ENCODE measurements at places on chromosomes 12 and 14.

DNA sequence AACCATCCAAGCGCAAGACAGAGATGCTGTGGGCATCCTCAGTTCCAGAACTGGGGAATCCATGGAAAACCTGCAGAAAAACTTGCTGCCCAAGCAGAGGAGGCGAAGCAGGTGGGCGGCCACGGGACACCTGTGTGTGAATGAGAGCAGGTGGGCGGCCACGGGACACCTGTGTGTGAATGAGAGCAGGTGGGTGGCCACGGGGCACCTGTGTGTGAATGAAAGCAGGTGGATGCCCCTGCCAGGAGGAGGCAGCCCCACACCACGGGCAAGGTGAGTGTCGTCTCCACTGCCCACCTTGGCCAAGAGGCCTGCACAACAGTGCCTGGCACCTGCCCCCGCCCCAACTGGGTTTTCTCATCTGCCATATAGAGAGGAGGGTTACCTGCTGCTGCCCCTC, 59.2 kb downstream of the GSC start:
- no peak for DNase-seq

- no peak for DNase-seq
Measured at GRCh38 chr12:10690906-10691305, 17.1 kb upstream of the STYK1 start.

- DNase-seq = no peak
Measured at GRCh38 chr12:46468160-46468559, 95.6 kb upstream of the SLC38A2 start.

- no peak for DNase-seq
Measured at GRCh38 chr12:66589095-66589494, 89.8 kb downstream of the GRIP1 start.

- no peak for DNase-seq
Measured at GRCh38 chr12:57231276-57232021, 1.9 kb downstream of the SHMT2 start.

DNA sequence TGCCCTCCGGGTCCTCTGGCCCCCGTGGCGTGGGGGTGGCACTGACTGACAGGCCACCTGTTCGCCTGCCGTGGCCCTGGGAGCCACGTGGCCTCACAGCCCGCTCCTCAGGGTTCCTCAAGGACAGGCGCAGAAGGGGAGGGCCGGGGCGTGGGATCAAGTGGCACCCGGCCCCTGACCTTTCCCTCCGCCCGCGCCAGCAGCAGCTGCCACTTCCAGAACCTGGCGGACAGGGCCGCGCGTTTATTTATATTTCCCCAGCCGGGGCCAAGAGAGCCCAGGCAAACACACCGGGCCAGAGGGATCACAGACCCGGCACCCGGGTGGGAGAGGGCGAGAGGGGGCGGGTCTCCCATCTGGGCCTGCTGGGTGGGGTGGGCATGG, 92.6 kb downstream of the RFLNA start:
- DNase-seq = no peak

DNA sequence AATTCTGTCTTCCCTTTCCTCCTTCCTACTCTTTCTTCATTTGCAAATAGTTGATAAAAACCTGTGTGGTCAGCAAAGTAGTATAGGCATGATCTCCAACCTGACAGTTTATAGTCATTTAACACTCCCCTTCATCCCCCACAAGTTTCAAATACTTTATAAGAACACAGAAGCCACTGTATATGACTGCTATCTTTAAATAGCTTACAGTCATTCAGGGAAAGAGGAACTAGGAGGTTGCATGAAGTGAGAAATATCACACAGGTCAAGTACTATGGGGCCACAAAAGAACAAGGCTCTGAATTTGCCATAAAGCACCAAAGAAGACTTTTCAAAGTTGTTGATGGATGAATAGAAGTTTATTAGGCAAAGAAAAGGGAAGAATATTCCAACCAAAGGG, 431.3 kb downstream of the NPAS3 start:
- no peak for DNase-seq

DNA sequence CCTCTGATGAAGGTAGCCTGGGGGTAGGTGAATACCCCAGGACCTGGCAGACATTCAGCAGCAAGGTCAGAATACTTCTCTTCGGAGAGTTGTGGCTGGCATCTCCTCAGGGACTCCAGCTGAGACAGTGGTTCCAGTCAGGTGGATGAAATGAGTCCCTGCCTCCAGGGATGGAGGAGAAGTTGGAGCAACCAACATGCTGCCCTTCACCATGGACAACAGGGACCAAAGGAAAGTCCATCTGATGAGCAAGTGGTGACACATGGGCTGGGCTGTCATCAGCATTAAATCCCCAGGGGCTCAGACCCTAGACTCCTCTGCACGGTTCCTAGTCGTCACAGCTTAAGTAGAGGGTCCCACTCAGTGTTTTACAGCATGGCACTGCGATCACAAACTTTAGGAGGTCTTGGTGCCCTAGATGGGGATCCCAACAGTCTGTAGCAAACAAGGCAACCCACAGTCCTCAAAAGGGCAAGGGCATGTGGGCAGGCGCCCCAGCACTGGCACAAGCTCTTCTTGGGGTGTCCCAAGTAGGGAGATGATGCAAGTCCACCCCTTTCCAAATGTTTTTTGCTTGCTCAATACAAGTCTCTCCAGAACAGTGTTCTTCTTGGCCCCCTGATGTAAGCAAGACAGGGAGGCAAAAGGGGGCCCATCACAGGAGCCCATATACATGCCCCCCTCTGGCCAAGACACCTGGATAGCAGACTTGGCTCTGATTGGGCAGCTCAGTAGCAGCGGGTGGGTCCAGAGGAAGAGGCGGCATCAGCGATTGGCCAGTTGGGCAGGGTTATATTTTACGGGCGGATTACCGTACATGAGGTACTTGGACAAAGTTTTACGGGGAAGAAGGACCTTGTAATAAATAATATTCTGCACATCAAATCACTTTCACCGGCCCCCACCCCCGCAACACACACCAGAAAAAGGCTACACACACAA, 10.8 kb upstream of the CDH24 start:
- DNase-seq = no peak

DNA sequence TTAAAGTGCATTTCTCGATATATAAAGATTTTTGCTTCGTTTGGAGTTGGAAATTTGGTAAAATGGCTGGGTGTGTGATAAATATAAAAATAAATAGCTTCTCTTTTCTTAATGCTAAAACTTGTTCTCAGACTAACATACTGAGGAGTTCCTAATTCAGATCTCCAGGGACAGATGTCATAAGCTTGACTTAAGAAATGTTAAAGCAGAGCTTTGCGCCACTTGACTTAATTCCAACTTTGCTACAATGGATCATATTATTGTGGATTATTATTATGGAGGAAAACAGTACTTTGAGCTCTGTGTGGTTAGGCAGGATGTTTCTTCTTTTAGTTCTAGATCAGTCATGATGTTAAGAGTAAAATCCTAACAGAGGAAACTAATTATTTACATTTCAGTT, 33.8 kb downstream of the GNG2 start:
- no peak for DNase-seq

DNA sequence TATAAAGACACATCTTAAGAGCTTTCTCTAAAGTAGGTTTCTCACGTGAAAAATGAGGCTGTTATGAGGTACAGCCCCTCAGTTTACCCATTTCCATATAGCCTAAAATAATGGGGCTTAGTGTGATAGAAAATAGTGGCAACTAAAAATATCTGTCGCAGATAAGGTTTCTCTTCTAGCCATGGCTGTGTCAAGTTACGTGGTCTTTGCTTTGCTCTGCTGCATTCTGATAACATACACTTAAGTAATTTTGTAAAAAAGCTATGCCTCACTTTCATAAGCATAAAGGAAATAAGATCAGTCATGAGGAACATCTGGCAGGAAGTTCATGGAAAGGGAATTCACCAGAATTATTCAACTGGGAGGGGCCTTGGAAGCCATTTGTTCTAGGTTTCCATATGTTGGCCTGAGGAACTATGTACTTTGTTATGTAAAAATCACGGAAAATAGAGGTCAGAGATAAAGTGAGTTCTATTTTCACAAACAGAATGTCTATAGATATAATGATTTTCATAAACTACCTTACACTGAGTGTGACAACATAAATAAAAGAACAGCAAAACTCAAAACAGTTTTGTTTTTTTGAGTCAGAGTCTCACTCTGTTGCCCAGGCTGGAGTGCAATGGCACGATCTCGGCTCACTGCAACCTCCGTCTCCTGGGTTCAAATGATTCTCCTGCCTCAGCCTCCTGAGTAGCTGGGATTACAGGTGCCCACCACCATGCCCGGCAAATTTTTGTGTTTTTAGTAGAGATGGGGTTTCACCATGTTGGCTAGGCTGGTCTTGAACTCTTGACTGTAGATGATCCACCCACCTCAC, 195.6 kb upstream of the KRR1 start:
- DNase-seq = no peak

- DNase-seq = no peak
Measured at GRCh38 chr14:86357119-86357518, 827.2 kb downstream of the FLRT2 start.

- peak; percentile 14 for DNase-seq
Measured at GRCh38 chr12:47870175-47870781, 34.5 kb downstream of the VDR start.

DNA sequence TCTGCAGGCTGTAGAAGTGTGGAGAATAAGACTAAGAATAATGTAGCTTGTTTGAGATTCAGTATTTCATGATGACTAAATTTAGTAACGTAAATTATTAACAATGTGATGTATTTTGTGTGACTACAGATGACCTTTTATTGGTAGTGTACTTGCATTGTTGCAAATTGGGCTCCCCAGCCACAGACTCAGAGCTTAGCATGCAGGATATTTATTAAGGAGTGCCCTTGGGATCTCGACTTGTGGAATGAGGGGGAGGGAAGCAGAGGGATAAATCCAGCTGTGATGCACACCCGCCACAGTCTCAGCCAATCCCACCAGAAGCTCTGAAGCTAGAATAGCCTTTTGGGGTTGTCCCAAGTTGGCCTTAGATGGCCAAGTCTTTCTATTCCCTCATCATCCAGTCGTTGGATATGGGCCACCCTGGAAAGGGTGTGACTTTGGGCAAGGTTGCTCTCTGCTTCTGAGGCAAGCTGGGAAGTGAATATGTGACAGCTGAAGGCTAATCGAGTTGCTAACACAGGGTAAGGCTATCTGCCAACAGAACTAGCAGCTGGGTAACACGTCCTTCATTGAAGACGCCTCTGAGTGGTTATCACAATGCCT, 42.1 kb upstream of the USP44 start:
- DNase-seq = no peak

DNA sequence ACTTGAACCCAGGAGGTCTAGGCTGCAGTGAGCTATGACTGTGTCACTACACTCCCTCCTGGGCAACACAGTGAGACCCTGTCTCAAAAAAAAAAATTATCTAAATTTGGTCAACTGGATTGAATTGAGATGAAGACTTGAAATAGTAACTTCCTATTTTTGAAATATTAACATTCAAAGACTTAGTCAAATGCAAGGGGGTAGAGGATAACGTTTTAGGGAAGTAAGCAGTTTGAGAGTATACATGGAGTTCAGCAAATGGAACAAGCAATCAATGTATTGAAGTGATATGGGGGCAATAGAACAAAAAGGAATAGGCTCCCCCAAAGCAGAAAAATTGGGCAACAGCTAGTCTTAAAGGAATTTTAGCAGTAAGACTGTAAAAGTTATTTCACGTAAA, 4.6 kb upstream of the MFAP5 start:
- no peak for DNase-seq

Data from erythroblast (primary cell).